NCI-H2029 treated with DMSO at 0.1 percent for 48 hours (cell line): ENCODE measurements at places on chromosomes 5 and 9.

- no peak for DNase-seq
Measured at GRCh38 chr9:6014670-6015270, 654 bp downstream of the RANBP6 start.

DNA sequence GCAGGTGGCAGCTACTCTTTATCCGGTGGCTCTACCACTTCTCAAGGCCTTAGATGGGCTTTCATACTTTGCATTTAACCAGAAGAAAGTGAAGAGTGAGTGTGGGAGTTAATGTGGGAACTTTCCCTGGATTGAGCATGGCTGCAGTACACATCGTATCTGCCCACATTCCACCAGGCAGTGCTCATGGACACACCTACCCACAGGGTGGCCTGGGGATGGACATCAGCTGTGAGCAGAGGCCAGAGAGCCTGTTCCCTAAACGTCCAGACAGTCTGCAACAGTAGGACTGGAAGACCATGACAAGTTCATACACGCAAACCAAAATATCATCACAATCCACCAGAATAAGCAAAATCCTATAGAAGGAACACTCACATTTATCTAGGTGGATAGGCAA, 213.8 kb downstream of the IRX1 start:
- DNase-seq = no peak

- no peak for DNase-seq
Measured at GRCh38 chr5:54703133-54703532, 185.6 kb downstream of the SNX18 start.

DNA sequence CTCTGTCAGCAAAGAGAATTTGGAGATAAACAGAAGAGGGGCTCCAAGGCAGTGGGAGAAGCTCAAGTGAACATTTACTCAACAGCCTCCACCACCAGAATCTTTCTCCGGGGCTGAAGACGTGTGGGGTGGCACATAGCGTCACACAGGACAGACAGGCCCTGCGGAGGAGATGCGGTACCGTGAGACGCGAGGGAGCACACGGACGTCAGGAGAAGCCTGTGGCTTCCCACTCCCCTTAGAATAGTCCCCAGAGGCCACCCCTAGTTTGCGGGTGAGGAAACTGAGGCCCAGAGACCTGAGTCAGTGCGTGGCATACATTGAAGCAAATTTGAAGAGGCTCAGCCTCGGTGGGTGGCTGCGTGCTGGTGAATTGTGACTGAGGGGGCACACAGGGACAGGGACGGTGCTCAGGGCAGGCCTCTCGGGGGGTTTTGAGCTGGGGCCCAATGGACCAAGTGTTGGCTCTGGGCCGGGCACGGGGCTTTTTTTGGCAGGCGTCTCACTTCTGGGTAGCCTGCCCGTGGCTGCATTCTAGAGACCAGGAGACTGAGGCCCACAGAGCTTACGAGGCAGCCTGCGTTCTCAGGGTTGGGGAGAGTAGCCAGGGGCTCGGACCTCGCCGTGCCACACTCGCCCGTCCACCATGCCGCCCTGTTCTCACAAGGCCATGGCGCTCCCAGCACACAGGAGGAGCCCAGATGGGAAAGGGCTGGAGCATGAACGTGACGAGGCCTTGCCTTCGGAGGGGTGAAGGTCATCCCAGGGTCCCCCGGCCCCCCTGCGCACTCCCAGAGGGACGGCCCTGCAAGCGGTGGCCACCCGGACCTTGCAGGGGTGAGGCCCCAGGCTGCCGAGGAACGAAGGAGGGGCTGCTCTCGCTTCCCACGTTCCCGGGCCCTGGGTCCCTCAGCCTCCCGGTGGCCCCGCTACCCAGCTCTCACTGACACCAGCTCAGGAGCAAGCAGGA, 220.6 kb downstream of the C9orf50 start:
- DNase-seq = no peak

- DNase-seq = no peak
Measured at GRCh38 chr5:115414406-115415142, 118.1 kb upstream of the CCDC112 start.
